ENCODE measurements at places on chromosomes 2 and 18.

DNA sequence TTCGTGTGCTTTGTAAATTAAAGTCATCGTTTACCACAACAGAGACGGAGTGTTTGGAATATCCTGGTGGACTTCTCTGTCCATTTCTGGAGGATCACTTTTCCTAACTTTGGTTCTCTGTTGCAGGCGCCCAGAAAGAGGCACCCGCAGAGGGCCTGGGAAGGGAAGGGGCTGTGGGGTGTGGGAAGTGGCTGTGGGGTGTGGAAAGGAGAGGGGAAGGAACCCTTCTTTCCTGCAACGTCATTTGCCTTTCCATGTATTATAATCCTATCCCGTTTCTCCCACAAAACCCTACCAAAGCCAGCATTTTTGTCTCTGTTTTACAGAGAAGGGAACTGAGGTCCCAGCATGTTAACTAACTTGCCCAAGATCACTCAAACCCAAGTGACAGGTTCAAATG is 210.0 kb downstream of the KLHL29 start:
- no peak for DNase-seq

DNA sequence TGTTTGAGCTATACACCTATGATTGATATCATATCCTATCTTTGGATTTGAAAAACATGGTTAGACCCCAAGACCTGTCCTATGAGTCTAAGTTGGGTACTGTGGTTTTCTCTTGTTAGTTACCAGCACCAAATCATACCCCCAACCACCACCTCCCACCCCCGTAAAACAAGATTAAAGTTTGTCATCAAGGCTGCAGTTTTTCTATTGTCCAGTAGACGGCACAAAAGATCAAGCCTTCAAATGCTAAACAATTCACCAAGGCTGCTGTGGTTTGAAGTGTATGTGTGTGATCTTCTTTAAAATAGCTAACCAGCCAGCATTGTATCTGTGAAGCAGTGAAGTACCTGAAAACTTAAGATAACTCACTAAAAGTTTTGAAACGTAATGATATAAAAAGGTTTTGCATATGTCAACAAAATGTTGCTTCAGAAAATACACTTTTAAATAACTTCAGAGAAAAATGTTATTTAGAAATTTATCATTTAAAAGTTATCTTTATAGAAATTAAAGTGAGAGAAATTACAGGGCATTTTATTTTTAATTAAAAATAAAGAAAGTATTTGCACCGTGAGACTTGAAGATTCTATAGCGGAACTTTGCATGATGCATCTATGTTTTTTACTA is 5.8 kb upstream of the MEIS1 start:
- DNase-seq = no peak

DNA sequence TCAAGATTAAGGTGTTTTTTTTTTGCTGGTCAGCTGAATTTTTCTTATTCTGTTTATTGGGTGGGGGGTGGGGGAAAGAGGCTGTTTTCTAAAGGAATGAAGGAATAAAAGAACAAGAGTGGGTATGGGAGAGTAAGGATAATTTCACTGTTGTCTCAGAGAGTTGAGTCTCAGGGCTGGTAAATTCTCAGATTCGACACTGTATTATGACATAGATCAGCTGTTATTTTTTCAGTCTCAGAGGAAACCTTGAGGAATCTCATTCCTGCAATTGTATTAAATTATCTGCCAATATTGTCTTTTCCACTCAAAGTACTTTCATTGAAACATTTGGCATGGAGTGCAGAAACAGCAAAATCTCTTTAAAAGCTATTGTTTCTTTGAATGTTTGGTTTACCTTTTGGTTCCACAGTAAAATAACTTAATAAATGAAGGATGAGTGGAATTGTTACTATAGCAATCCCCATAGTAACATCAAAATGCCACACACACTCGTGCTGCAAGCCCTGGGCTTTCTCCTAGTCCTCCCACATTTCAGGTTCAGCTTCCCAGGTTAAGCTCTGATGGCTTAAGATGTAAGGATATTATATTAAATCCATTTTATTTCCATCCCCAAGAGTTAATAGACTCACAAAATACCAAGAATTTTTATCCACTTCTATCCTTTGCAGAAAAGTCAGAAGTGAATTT is 478.7 kb upstream of the TCF4 start:
- DNase-seq = no peak

GRCh38 chr2:172219201-172219600 is 116.5 kb upstream of the DLX2 start:
- no peak for DNase-seq

DNA sequence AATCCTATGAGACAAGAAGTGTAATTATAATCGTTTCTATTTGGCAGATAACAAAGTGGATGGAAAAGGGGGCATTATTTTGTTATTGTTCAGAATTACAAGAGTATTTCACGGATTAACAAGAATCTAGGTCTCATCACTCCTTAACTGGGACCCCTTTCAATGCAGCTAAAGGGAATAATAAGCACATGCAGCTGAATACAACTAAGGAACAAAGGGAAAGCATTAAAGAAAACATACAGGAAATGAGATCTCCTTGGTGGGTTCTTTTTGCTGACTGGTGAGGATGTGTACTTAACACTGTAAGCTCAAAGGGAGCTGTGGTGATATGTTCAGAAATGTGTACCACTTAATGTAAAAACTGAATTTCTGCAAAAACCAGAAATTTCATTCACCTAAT is 140.5 kb upstream of the WDSUB1 start:
- DNase-seq = no peak

DNA sequence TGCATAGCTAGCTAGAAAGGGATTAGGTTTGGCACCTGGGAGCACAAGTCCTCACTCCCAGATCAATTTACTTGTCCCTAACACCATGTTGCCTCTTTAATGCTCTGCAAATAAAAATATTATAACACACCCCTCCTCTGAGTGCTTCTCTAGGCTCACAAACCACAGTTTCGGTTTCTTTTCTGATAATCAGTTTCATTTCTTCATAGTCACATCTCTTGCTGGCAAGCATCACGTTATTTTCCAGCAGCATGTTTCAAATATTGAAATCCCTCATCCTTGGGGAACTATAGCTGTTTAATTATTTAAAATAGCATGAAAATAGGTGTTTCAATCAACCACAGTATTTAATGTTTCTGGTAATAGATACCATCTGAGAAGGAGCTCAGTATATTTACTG is 13.9 kb upstream of the SMCHD1 start:
- no peak for DNase-seq

DNA sequence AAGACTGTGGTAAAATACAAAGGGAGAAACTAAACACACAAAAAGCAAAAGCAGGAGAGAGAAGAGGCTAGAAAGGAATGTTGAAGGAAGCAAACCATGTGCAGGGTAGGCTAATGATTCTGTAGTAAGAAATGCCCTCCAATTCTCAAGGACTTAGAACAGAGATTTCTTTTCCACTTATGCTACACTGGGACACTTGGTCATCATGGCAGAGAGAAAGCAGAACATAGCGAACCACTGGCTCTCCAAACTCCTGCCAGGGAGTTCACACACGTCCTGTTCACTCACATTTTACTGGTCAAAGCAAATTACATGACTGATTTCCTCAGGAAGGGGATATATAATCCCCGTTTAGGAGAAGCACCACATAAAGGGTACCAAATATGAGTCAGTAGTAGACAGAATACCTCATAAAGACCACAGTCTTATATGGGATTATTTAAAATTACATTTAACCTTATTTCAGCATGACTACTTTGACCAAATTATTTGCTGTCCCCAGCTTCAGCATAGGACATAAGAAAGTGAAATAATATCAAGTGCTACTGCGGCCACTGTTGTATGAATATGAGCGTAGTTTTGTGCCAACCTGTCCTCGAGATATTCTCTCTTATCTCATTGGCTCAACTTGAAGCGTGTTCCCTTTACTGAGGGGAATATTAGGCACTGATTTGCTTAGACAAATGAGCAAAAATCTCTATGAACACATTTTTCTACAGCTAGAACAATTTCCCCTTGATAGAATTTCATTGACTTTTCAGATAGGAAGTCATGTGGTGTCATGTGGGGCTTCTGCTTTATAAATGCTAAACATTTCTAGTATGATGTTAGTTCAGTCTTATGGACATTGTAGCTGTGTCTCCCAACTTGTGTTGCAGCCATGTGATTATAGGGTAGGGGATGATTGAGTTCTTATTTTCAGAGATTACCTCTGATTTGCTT is 81.7 kb downstream of the FAM161A start:
- DNase-seq = no peak

DNA sequence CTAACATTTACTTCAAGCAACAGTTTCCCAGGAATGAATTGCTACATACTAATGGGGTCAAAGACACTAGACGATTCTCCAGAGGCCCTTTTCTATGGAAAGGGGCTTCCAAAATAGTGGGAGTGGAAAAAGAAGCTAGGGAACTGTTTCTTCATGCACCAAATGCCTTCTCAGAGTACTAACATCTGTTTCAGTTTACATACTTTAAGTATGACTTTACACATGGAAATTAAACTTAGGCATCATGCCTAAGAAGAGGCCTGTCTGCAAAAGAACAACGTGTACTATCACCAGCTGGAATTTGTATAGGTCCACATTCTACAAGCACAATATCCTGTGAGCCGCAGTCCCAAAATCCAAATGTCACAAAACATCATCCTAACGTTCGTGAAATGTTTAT is 29.4 kb upstream of the WDR75 start:
- no peak for DNase-seq

DNA sequence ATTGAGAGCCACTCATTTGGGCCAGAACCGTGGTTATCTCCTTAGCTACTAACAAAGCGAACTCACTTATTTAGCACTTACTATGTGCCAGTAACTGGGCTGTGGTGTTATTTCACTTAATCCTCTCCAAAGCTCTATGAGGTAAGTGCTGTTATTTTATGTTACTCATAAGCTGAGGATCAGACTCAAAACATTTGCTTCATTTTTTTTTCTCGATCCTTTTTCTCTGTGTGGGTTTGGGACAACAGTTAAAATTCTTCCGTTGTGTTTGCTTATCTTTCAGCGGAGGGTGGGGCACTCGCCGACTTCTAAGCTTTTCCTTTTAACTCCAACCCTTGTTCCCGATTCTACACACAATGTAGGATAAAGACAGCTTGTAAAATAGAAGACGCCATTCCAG is 52.8 kb downstream of the TMEM178A start:
- DNase-seq = no peak

DNA sequence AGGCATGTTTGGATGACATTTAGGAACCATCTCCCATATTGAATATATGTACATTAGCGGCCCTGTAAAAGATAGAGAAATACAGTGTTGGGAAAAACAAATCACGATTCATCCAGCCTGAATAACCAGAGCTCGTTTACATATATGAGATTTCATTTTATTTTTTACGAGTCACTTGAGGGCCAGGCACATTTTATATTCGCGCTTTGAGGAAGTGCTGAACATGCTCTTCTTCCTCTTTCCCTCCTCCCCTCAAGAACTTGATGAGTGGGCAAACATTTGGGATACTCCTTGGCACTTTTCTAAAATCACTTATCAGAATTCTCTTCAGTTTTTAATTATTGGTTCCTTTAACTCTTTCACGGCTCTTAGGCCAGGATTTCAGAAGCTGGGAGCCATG is 268.0 kb upstream of the TANK start:
- no peak for DNase-seq

DNA sequence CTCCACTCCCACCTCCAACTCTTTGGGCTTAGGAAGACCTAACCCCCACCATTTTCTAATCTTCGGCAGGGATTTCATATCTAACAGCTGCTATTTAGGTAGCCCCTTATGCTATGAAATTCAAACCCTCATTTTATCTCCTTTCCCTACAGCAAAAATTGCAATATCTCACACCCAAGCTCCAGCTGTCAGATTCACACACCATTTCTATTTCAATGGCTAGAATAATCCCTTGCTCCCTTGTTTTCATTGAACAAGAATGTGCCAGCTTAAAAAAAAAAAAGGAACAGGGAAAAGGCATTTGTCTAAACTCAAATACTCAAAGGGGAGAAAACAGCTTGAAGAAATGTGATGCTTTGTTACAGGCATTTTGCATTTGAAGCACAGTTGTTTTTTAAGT is 850.6 kb upstream of the ACVR2A start:
- DNase-seq = no peak

DNA sequence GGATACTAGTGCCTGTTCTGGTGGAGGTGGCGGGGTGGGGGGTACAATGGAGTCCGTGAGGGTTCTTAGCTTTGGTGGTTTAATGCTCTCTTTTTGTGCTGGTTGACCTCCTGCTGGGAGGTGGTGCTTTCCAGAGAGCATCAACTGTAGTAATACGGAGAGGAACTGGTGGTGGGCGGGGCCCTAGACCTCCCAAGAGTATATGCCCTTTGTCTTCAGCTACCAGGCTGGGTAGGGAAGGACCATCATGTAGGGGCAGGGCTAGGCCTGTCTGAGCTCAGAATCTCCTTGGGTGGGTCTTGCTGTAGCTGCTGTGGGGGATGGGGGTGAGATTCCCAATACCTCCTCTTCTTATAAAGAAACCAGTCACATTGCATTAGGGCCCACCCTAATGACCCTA is 27.1 kb downstream of the CAMKMT start:
- DNase-seq = no peak

DNA sequence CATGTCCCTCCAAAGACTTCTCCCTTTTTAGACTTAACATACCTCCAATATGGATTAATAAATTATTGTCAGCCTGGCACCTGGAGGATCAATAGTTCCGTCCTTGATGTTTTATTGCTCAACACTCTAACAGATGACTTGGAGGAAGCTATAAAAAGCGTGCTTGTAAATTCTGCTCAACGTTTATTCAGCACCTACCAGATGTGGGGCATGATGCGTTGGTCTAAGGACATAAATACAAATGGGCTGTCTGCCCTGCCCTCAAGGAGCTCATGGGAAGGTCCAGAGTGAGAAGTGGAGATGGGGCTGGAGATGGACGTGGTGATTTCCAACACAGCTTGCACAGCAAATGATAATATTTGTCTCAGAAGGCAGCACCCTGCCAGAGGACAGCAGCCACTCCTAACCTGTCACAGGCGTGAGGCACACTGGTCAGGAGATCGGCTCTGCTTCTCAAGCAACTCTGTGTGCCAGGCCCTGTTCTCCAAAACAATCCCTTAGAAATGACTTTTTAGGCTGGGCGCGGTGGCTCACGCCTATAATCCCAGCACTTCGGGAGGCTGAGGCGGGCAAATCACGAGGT is 25.5 kb upstream of the ZCCHC2 start:
- DNase-seq = no peak

DNA sequence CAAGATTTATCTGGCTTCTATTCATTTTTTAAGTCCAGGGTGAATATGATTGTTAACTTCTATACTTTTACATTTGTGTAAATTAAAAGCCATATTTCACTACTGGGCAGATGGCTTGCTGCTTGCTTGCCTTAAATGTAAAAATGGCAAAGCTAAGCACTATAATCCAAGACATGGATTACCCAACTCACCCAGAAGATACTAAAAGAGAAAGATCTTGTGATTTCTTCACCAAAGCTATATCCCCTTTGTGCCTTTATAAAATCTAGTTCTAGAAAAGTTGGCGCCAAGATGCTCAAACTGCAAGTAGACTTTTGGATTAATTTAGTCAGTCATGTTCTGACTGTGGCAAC is 48.7 kb upstream of the PKDCC start:
- DNase-seq = no peak

GRCh38 chr18:50282521-50283335 is 1.4 kb upstream of the MBD1 start:
- peak; percentile 61 for DNase-seq

GRCh38 chr18:21513741-21514140 is 86.8 kb downstream of the ESCO1 start:
- DNase-seq = no peak

GRCh38 chr2:71700041-71700657 is 246.8 kb downstream of the DYSF start:
- no peak for DNase-seq

Data from CD8-positive, alpha-beta memory T cell (primary cell).